Fibroblast of villous mesenchyme (primary cell): ENCODE measurements at places on chromosomes 2 and 18. TPM values are rescaled to one million over a fixed set of nuclear protein-coding genes. Genes with fewer than 3 reads are reported as not detected.

GRCh38 chr2:141900826-141901225 is 230.0 kb downstream of the LRP1B start:
- DNase-seq: no peak

DNA sequence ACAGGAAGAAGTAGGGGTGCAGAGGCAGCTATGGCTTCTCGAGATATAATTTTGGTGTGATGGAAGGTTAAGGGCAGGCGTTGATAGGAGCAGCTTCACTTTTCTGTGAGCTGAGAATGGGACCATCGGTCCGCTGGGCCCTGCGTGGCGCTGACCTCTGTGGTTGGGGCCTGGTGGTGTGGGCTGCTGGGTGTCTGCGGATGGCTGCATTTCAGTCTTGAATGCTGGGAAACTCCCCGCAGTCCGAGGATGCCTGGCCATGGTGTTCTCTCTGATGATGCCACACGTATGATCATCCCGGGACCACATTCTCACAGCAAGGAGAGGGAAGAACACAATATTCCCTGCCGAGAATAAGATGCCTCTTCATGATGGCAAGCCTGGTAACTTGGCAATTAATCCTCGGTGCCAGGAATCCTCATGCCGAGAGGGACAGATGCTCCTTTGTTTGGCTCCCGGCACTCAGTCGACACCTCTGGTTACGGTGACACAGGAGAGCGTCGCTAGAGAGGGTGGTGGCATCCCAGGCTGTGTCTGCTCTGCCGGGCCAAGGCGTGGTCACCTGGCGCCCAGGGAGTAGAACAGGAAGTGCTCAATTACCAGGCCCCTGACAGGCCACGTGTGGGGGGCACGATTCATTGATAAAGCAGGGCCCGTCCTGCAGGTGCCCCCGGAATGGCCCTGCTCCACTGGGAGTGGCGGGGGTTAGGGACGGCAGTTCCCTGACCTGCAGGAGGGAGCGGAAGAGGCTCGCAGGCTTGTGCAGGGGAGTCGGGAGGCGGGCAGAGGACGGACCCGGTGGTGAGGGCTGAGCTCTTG is 119.4 kb upstream of the CTDP1 start:
- no peak for DNase-seq

DNA sequence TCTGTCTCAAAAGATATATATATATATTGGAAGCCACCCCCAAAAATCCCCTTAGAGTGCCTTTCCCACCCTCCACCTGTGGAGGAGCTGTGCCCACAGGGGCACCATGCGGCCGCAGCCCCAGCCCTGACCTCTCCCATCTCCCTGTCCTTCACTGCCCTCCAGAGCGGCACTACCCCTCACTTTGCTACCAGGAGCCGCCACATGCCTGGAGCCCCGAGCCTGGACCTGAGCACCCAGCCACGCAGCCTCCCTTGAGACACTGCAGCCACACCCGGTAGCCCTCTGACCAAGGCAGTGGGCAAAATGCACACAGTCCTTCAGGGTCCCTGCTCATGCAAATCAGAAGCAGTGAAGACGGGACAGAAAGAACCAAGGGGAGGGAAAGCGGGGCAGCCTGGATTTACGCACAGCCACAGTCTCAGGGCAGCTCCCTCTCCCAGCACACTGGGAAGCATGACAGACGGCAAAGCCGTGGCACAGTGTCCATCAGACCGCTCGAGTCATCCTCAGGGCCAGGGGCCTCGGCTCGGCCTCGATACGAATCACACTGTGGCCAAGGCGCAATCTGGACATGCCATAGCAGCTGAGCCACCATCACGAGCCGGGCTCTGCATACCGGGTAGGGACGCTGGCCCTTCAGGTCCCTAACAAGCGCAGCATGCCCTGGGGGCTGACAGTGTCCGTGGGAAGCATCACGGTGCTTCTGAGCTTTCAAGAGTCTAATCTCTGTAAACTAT is 10.1 kb downstream of the HDAC4 start:
- no peak for DNase-seq

DNA sequence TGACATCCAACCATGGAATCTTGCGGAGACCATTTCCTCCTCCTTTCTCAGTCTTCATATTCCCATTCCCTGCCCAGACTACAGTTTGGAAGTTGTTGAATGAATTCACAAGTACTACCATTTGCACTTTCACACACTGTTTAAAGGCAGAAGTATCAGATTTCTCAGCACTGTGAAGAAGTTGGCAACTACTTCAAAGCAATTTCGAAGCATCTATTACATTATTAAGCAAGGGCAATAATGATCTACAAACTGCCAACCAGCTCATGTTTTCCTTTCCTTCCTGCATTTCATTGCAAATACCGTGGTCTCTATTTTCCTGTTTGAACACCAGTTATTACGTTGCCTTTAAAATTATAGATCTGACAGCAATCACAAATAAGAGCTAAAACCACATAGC is 105.5 kb downstream of the IRS1 start:
- no peak for DNase-seq

DNA sequence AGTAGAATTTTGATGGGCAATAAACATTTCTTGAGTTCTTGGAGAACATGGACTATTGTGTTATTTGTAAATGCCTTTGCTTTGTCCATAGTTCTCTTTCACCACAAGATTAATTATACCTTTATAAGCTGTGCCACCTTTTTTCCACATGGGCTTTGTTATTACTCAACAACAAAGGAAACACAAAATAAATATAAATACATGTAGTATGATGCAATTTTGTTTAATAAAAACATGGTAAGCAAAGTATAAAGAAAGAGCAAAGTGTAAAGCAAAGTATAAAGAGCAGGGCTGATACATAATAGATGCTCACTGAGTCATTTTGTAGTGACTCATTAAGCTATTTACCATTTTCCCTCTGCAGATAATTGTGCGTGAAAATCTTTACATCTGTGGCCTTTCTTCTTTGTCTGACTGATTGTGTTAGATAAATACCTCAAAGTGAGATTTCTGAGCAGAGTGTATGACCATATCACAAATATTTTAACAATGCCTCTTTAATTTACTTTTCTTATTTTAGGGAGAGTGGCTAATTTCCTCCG is 80.9 kb downstream of the CERS6 start:
- peak; percentile 42 for DNase-seq

DNA sequence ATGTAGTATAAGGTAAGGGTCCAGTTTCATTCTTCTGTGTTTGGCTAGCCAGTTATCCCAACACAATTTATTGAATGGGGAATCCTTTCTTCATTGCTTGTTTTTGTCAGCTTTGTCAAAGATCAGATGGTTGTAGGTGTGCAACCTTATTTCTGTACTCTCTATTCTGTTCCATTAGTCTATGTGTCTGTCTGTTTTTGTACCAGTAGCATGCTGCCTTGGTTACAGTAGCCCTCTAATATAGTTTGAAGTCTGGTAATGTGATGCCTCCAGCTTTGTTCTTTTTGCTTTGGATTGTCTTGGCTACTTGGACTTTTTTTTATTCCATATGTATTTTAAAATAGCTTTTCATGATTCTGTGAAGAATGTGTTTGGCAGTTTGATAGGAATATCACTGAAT is 222.1 kb downstream of the XIRP2 start:
- DNase-seq: no peak

Gene ANKRD30B
- 0.86 and 1.9 TPM in 2 replicates for total RNA-seq

Gene ZNF638
- 117 and 139 TPM in 2 replicates for total RNA-seq

- DNase-seq: peak; percentile 49
These were observed 57.9 kb downstream of the HDLBP start for GRCh38 chr2:241257419-241258032.

DNA sequence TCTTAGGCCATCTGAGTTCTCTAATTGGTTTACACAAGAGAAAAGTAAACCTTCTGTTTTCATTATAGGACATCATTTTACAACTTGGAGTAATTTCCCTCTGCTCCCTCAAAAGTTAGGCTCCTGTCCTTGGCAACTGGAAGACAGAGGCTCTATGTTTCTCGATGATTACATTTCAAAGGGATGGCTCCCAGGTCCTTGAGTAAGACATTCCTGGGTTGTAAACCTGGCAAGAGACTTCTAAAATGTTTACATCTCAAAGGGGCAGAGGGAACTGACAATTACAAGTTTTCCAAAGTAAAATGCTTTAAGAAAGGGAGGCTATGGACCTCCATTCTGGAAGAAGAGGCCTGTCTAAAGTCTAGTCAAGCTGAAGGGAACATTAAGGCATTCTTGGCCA is 268.3 kb upstream of the REG3G start:
- DNase-seq: no peak

Gene STARD6
- 0.43 TPM in 1 of 2 replicates, not detected in the other for total RNA-seq

- peak; percentile 92 for DNase-seq
These were observed 12.2 kb downstream of the FHOD3 start for GRCh38 chr18:36309436-36310391.

- DNase-seq: peak; percentile 24
These were observed 81.9 kb upstream of the TMEM178A start for GRCh38 chr2:39583781-39584180.

Gene CIB4
- not detected in 2 replicates for total RNA-seq

GRCh38 chr18:48800466-48800865 is 150.3 kb downstream of the SMAD7 start:
- no peak for DNase-seq

- no peak for DNase-seq
These were observed 161.8 kb downstream of the FAM210A start for GRCh38 chr18:13564579-13564978.

- DNase-seq: no peak
These were observed 32.2 kb upstream of the OTX1 start for GRCh38 chr2:63018439-63018838.

DNA sequence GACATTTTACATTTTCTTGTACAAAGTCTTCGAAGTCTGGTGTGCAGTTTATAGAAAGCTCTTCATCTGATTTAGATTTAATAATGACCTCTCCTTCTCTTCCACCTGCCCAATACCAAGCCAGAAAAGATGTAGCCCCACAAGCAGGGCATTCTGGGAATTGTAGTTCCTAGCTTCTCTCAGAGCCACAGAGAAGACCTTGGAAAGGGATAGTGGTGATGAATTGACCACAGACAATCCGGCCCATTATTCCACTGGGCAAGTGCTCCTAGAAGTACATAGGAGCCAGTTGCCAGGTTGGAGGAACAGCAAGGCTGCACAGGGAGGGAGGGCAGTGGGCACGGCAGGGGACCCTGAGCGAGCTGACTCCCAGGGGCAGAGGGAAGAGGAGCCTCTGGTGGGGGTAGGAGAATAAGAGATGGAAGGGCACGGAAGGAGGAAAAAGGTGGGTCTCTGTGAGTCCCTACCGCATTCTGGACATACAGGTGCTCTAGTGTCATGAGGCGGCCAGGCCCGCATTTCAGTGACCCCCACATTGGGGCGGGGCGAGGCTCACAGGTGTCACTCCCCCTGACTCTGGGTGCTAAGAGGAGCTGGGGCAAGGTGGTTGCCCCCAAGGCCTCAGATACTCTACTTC is 152.5 kb upstream of the HAAO start:
- DNase-seq: no peak

DNA sequence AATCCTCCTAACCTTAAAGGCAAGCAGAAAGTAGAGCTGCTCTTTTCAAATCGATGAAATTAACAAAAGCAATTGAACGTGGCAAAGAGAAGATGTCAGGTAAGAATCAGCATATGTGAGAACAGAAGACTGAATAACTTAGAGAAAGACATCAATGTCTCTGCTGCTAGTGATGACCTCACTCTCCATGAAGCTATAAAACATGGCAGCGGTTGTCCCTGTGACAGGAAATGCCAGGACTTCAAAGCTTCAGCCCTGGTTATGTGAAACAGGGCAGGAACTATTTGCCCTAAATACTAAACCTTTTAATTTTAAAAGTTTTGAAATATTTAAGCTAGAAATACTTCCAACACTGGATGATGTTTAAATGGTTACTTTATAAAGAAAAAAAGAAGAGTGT is 383.7 kb downstream of the XIRP2 start:
- no peak for DNase-seq

DNA sequence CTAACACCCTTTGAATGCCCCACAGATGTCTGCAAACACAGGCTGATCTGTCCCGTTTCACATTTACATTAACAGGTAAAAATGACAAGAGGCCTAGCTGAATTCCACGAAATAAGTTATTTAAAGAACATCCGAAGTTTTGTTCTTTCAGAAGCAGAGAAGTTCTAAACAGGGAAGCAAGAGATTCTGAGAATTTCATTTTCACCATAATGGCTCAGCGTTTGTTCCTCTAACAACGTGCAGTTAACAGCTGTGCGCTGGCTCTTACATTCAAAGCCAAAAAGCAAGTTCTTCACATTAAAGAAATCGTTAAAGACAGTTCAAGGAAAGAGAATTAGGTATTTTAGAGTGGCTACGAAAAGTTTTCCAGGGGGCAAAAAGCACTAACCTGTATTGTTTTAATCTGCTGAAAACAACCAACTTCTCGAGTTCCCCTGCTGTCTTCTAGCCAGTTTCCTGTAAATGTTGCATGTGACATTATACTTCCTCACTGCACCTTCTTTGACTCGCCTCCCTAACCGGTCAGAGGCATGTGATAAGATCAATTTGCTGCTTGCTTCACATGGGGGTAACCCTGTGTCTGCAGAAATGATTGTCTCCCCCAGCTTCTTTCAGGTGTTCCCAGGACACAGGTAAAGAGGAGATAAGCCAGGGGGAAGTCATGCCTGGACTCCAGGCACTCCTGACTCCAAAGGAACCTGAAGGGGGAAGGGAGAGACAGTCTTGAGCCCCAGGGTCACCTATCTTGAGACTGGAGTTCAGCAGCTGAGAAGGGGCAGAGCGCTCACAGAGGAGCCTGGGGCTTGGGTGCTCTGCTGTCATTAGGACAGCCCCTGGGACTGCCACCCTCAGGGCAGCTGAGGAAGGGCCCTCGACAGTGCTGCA is 36.8 kb upstream of the WIPF1 start:
- DNase-seq: peak; percentile 36

DNA sequence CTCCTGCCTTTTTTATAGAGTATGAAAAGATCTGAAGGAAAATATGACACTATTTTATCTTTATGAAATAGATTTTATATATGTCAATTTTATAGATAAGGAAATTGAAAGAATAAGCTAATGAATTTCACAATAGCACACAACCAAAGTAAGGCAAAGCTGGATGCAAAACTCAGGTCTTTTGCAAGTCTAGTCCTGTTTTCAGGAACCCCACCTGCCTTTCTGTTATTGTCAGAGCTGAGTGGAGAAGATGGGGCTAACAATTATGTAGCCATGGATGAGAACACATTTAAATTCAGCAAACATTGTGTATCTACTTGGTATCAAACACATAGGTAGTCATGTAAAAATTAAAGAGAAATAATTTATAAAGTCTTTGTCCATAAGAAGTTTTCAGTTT is 161.5 kb upstream of the ZEB2 start:
- DNase-seq: no peak

DNA sequence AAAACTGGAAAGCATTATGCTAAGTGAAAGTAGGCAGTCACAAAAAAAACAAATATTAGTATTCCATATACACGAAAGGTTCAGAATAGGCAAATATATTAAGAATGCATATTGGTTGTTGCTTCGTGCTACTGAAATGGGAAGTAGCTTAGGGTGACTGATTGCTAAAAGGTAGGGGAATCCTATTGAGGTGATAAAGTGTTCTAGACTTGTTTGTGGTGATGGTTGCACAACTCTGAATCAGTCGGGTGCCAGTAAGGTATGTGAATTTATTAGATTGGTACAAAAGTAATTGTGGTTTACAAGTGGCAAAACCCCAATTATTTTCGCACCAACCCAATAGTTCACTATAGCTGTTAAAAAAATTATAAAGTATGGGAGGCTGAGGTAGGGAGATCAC is 20.7 kb downstream of the USP34 start:
- DNase-seq: no peak

Gene CTLA4
- not detected in 2 replicates for total RNA-seq

Gene MOGAT1
- total RNA-seq: not detected in 2 replicates
